ENCODE measurements at places on chromosomes 1 and 21.

- DNase-seq: no peak
Measured at GRCh38 chr1:1684031-1684681, 8.4 kb downstream of the SLC35E2B start.

- DNase-seq: no peak
Measured at GRCh38 chr1:174215766-174216165, 56.4 kb downstream of the RABGAP1L start.

DNA sequence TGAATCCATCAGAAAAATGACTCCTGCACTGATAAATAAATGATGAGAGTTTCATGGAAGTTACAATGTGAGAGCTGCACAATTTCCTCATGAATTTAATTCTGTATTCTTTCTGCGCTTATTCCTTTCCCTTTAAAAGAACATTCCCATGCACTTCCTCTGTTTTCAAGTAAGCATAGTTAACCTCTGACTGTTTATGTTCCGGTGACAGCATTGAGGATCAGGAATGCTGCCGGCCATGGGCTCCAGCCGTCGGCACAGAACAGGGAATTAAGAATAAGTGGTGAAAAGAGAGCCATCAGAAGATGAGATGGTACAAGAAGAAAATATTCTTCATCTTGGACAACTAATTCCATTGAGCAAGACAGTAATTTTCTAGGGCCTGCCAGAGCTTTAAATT is 65.3 kb downstream of the SUSD4 start:
- DNase-seq: peak; percentile 73

DNA sequence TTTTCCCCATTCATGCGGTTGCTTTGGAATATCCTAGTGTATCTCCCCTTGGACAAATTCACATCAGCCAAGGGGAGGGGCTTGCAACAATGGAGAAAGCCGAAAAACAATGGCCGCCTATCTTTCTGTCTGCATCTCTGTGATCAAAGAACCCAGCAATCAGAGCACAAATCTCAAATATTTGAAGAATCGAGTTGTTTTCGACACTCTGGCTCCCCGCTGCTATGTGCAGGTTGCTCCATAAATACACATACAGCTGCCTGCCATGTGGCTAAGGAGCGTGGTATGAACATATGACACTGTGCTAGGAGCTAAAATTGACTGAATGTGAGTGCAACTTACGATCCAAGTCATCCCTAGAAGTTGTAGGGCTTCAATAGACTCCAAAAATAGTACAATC is 8.5 kb downstream of the CFHR4 start:
- DNase-seq: no peak

- no peak for DNase-seq
Measured at GRCh38 chr1:201989354-201990128, 7.1 kb downstream of the RNPEP start.

- peak; percentile 79 for DNase-seq
Measured at GRCh38 chr1:28882009-28882628, 32.2 kb upstream of the EPB41 start.

DNA sequence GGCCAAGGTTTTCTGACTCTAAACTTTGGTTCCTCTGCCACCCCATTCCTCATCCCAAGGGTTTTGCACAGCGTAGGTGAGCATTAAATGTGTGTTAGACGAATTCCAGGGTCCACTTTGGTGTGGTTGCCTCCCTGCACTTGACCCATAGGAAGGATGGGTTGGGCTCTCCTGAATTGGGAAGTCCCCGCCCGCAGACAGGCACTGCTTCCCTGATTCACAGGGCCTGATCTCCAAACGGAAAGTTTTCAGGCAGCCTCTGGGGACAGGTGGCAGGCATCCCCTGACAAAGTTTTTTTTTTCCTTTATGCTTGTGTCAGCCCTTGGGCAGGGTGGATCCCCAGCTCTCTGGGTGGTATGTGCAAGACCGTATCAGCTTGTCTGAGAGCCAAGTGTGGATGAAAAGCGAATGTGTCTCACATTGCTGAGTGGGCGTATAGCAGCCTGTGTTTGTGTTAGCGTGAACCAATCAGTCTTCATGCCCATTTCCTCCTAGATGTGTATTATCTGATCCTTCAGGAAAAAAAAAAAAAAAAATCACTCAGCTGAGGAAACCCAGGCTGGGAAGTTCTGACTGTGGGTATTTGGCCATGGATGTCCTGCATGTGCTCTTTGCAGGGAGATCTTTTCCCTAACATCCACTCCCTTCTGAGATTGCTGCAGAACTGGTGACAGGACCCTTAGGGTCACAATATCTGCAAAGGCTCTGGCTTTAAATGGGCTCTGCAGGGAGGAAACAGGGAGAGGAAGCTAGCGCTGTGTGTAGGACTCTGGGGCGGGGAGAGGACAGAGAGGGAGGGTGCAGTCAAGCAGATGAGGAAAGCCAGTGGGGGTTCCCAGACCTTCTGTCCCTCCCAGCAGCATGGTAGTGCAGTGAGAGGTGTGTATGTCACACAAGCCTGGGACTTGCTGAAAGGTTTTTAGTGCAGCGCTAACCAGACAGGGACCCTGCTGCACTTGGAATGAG is 42.2 kb upstream of the TRABD2B start:
- no peak for DNase-seq

DNA sequence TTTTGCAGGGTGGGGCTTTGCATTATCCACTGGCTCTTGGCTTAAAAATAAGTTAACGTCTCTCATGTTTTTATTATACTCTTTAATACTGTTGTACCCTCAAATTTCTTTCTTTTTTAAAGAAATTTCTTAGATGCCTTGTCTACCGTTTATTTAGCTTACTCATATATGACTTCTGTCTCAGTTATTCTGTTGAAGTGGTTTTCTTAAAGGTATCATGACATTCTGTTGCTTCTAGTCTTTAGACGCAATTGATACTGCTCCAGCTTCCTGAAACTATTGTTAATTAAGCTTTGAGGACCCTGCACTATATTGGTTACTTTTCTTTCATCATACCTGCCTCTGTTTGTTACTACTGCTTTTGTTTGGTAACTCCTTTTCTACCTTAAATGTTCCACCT is 11.7 kb downstream of the PKN2 start:
- DNase-seq: no peak

GRCh38 chr1:235079443-235080296 is 49.0 kb downstream of the TOMM20 start:
- DNase-seq: no peak

GRCh38 chr1:223074445-223075300 is 68.4 kb downstream of the TLR5 start:
- DNase-seq: no peak

DNA sequence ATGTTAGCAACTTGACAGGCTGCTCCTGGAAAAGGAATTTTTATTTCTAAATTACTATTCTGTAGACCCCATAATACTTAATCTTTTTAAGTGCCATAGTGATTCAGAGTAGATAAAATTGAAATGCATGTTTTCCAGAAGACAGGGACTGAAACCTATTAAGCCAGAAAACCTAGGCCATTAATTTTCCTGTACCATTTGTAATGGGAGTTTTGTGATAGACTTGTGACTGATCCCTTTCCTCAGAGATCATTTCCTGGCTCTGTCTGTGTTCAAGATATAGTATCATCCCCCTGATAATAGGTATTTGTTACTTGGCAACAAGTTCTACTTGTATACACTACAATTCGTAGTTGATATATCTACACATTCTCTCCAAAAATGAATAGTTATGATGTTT is 1609.8 kb downstream of the AMY1C start:
- no peak for DNase-seq

- peak; percentile 85 for DNase-seq
Measured at GRCh38 chr1:201309416-201309815, 26.1 kb downstream of the PKP1 start.

DNA sequence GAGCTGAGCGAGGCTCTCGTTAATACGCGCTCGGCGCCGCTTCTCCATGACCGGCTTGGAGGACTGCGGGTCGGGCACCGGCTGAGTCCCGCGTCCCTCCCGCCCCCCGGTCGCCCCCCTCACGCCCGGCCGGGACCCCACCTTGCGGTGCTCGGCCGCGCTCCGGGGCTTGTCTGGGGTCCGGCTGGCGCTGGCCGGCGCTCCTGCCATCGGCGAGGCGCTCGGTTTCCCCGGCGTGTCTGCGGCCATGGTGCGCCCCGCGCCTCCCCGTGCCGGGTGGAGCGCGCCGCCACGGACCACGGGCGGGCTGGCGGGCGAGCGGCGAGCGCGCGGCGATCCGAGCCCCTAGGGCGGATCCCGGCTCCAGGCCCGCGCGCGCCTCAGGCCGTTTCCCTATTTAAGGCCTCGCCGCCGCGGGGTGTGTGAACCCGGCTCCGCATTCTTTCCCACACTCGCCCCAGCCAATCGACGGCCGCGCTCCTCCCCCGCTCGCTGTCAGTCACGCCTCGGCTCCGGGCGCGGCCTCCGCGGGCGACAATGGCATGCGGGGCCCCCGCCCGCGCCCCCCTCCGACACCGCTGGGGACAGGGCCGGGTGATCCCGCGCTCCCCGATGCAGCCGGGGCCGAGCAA is at the start of gene HES4:
TSS of gene HES4 (minus strand) at position 373 of the 632 bp plus-strand sequence. CDS start at position 249, 124 bp downstream.
- peak; percentile 79 for DNase-seq

- no peak for DNase-seq
Measured at GRCh38 chr21:28655471-28655870, 337.2 kb downstream of the LTN1 start.

- no peak for DNase-seq
Measured at GRCh38 chr1:235297579-235297978, 30.4 kb downstream of the ARID4B start.

DNA sequence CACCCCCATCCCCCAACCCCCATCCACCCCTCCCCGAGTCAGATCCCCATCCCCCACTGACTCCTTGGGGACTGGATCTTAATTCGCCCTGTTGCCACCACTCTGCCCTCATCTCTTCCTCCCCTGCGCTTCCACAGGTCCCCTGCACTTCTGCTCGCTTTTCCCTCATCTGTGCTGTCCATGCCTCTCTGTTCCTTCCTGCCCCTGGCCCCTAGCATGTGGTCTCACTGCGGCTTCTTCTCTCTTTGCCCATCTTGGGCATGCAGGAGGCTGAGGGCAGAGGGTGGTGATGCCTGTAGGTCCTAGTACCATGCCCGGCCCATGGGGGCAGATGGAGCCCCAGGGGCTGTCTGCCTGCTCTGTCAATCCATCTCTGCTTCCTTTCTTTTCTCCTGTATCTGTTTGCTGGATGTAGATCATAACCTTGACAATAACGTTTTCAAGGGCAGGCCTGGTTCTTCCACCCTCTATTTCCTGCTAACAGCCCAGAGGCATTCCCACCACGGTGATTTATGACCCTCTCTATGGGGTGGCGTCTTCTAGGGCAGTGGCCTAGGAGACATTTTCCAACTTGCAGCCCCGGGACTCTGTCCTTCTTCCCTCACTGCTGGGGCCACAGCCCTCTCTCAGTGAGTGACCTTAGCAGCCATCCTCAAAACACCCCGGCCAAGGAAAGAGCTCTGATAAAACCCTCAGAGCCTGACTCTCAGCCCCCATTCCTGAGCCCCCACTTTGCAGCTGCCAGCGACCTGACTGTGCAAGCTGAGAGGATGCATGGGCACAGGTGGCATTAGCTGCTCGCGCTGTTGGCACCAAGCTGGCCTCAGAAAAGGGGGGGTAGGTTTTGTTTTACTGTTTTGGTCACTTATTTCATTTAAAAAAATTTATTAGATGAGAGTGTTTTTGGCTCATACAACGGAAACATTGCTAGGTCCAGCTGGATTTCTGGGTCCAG is 33.9 kb downstream of the TMEM51 start:
- no peak for DNase-seq

DNA sequence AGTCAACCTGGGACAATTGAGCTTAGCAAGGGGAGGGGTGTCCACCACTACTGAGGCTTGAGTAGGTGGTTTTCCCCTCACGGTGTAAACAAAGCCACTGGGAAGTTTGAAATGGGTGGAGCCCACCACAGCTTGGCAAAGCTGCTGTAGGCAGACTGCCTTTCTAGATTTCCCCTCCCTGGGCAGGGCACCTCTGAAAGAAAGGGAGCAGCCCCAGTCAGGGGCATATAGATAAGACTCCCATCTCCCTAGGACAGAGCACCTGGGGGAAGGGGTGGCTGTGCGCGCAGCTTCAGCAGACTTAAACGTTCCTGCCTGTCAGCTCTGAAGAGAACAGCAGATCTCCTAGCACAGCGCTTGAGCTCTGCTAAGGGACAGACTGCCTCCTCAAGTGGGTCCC is 758.4 kb downstream of the LTN1 start:
- no peak for DNase-seq

DNA sequence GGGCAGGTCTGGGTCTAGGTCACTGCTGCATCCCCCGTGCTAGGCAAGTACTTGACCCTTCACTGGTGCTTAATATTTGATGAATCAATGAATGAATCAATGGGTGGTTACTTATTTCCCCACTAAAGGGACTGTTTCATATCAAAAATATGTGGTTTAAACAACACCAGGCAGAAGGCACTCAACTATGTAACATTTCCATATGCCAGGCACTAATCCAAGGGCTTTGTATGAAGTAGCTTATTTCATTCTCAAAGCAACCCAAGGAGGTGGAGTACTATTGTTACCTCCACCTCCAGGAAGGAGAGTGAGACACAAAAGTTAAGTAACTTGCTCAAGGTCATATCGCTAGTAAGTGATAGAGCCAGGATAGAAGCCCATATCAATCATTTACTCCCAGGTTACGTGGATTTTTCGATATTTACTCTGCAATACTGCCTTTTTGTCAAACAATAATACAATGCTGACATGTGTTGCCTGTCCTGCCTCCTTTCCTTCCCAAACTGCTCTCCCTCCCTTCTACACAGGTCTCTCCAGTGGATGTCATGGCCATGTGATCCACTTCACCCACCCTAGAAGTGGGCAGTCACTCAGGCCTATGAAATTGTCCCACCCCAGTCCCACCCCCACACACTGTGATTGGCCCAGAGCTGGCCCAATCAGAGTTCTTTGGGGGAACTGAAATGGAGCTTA is 142.8 kb downstream of the ETS2 start:
- no peak for DNase-seq

DNA sequence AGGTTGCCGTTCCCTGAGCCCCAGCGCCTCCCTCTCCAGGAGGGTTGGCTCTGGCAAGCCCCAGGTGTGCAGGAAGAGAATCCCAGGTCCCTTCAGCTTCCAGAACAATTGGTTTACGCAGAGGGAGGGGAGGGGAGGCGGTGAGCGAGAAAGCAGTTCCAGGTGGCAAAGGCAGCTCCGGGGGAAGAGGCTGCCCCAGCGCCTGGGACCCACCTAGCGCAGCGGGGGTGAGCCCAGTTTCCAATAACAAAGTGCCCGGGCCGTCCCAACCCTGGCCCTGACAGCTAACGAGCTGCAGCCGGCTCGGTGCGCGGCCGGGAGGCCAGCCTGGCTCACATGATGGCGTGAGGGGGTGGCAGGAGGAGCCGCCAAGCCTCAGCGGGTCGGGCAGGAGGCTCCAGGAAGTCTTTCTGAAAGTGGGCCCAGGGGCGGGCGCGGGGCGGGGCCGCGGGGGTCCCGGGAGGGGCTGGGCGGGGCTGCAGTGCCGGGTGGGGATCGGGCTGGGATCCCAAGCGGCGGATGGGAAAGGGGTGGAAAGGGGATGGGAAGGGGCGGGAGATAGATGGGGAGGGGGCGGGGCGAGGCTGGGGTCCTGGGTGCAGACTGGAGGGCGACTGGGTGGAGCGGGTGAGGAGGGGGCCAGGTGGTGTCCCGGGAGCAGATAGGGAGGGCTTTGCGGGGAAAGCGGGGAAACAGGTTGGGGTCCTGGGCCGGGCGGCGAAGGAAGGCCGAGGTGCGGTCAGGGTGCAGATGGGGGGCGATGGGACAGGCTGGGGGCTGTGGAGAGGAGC is 22.8 kb downstream of the DHRS3 start:
- no peak for DNase-seq

Measured in kidney capillary endothelial cell (primary cell).